ENCODE measurements at places on chromosomes 1 and 21.
A peak's percentile ranks its signal among the peaks of the same experiment; 100 is the strongest.

DNA sequence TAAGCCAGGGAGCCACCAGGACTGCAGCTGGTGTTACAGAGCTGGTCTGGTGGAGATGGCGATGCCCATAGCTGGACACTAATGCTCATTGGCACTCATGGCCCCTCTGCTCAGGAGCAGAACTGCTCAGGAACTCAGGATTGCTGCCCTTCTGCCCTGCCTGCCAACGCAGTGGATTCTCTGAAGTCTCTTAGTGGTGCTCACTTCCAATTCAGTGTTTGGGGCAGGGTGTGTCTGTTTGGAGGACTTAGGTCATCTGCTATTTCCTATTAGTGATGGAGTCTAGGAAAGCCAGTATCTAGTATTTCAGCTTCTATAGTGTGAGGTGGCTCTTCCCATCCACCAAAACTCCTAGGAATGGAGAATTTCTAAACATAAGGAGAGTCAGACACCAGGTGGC is 29.1 kb downstream of the S100A10 start:
- no peak for DNase-seq

GRCh38 chr1:6955357-6956094 is 170.3 kb downstream of the CAMTA1 start:
- no peak for DNase-seq

GRCh38 chr1:118896416-118896815 is 91.7 kb downstream of the TBX15 start:
- no peak for DNase-seq

GRCh38 chr1:9080705-9081291 is 11.4 kb upstream of the SLC2A5 start:
- DNase-seq: no peak

GRCh38 chr1:178160736-178161475 is 67.0 kb downstream of the RASAL2 start:
- DNase-seq: no peak

DNA sequence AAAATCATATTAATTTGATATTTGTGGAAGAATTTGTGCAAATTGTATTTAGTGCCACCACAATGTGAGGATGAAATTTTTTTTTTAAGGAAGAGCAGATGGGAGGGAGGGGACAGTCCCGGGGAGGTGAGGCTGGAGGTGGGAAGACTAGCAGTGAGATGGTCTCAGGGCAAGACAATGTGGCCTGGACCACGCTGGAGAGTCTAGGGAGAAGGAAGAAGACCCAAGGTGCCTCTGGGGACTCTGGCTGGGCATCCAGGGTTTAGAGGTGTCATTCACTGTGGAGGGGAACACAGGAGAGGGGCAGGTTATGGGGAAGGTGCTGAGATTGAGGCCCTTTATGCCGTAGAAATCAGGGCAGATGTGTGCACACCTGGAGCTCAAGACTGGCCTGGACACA is 10.3 kb upstream of the THEMIS2 start:
- no peak for DNase-seq

DNA sequence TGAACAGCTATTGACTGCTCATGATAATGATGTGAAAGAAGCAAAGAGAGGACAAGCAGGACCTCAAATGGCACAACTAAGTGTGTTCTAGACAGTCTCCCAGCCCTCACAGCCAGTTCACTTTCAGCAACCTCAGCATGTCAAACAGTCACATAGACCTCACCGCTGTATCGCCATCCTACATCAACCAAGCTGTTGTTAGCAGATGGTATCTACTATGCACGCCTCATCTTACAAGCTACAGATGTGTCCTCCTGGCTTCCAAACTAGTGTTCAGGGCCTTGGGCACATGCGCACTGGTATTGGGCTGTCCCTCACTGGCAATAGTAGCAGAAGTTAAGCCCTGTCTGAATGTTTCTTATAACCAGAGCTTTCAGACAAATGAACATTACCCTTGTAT is 28.4 kb downstream of the EVI5 start:
- DNase-seq: no peak

GRCh38 chr1:2936559-2937515 is 84.4 kb upstream of the ACTRT2 start:
- no peak for DNase-seq

DNA sequence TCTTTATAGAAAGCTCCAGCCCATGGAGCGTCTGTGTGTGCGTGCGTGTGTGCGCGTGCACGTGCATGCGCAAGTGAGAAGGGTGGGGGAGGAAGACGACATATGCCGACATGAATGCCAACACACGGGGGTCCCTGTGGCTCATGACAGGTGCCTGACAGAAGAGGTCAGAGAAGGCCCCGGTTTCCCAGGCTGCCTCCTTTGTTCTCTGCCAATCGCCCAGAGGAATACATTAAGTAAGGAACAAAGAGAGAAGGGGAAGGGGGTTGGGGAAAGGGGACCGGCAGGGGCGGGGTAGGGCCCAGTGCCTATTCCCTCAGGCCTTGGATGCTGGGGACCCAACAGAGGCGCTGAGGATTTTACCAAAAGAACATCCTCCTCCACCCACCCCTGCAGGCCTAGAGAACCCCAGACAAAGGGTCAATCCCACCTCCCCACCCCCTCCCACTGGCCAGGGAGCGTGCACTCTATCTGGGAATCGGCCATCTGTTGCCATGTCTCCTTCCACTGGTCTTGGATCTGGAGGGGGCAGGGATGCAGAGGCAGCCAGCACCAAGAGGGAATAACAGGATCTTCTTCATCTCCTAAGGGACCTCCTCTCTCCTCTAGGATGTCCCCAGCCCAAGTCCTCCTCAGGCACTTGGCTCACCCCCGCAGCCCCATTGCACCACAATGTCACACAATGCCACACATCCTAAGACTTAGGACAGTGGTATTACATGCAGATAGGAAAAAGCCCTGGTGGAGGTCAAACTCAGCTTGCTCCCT is 39.4 kb downstream of the PIK3C2B start:
- DNase-seq: no peak

DNA sequence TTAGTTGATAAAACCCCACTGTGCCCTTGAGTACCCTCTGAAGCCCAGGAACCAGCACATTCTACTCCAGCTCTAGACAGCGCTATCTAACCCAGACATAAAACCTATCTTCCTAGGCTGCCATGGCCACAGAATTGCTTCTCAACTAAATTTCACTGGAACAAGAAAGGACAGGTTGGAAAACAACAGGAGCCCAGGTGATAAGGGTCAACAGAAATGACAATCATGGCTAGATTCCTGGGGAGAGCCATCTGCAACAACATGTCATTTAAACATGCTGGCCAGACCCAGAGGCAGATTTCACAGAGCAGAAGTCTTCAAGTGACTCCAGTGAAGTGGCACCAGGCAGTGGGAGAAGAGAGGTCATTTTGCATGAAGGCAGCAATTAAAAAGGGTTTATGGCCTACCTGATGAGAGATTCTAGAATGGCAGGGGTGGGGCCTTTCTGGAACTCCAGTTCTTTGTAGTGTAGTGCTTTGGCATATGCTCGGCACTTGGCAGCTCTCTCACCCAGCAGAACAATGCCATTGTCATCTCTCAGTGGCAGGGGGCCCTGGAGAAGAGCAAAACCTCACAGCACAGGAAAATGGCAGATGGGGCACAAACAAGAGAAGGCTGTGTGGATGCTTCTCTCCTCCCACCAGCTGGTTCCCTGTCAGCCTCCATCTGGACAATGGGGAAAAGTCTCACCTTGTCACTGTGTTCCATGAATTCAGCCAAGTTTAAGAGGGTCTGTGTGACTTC is 9.9 kb downstream of the ANGPTL7 start:
- no peak for DNase-seq

DNA sequence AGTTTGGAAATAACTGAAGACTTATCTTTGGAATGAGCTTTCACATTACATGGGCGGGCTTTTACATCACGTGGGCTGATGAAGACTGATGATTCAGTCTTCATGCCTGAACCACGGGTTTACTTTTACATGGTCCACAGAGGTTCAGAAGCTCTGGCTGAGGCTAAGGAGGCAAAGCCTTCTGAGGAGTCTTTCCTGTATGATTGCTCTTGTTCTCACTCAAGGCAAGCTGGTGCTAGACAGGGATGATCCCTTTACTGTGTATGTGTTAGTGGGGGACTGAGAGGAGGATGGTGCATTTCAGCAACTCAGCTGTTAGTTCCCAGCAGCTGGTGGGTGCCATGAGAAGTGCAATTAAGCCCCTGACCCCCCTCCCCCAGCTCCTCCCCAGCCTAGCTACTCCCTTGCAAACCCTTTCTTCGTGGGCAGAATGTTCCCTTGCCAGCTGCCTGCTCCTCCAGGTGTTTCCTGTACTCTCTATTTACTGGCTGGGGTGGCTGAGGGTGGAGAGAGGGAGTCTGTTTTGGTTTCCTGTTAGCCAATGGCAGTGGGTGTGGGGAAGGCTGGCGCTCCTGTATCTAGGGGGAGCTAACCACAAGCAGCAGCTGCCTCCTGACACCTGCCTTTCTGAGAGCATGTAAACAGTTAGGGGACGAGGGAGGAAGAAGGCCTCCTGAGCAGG is 15.4 kb downstream of the BTG2 start:
- DNase-seq: peak; percentile 15

DNA sequence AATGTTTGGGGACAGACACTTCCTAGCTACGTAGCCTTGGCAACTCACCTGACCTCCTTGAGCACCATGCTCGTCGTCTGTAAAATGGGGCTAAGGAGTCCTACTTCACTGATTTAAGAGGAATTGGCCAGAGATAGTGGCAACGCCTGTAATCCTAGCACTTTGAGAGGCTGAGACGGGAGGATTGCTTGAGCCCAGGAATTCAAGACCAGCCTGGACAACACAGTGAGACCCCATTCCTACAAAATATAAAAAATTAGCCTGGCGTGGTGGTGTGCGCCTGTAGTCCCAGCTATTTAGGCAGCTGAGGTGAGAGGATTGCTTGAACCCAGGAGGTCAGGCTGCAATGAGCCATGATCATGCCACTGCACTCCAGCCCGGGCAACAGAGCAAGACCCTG is 4.5 kb downstream of the SYTL1 start:
- DNase-seq: no peak

All from AG08395 (cell line).